ENCODE measurements at places on chromosomes 6 and 20.

GRCh38 chr6:149389509-149390297, 10.4 kb upstream of the SUMO4 start:
- no peak for DNase-seq

GRCh38 chr20:3106658-3107463, 22.3 kb upstream of the AVP start:
- no peak for DNase-seq

DNA sequence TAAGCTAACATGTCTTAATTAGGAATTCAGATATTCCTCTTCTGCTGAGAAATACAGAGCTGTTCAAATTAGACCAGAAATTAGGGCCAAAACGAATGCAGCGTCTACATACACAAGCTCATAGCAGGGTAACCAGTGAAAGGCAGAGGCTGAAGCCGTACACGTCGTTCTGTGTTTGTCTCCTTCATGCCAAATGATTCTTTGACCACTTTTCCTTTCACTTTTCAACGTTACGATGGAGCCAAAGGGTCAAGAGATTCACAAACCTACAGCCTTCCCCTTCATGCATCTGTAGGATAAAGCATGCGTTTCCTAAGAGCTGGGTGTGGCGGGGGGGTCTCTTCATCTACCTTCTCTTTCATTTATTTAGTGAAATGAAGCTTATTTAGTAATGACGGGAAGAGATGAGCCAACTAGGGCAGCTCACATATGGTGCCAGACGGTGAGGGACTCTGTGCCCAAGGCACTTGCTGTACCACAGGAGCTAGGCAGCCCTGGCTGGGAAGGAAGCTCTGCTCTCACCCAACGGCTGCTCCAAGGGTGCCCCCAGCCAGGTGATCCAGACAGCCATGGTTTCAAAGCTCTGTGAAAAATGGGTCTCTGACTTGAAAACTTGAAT, 178.0 kb downstream of the ATXN1 start:
- no peak for DNase-seq

GRCh38 chr6:106082735-106083398, 3.3 kb upstream of the PRDM1 start:
- DNase-seq: no peak

GRCh38 chr6:93453956-93454355, 34.6 kb upstream of the EPHA7 start:
- no peak for DNase-seq

GRCh38 chr20:2089447-2089846, 12.2 kb upstream of the STK35 start:
- no peak for DNase-seq

GRCh38 chr20:24773168-24773567, 175.9 kb upstream of the CST7 start:
- DNase-seq: no peak

All from CD4-positive, alpha-beta T cell treated with Interleukin-1 beta for 1 hour (primary cell).